ENCODE measurements at places on chromosomes 7 and 10. TPM values are rescaled to one million over a fixed set of nuclear protein-coding genes. Genes with fewer than 3 reads are reported as not detected.

AOC1 gene
- total RNA-seq, result 1.4 TPM

SEMA3D gene
- 3.8 TPM for total RNA-seq

NOS3 gene
- 1.8 TPM for total RNA-seq

EIF5AL1 gene
- 0.14 TPM for total RNA-seq

TRPV6 gene
- total RNA-seq, result not detected

LRMDA gene
- total RNA-seq, result 16.6 TPM

SSC4D gene
- total RNA-seq, result 0.71 TPM

ABCC2 gene
- total RNA-seq, result 1.2 TPM

PRRT4 gene
- total RNA-seq, result 0.83 TPM

GPER1 gene
- 15.8 TPM for total RNA-seq

C10orf95 gene
- not detected for total RNA-seq

EVX1 gene
- total RNA-seq, result not detected

MCU gene
- total RNA-seq, result 14.7 TPM

CCDC172 gene
- total RNA-seq, result not detected

LRRC27 gene
- 6.1 TPM for total RNA-seq

SPDYE16 gene
- 0.16 TPM for total RNA-seq

INSYN2A gene
- 1.1 TPM for total RNA-seq

LIPA gene
- total RNA-seq, result 23.1 TPM

CROT gene
- total RNA-seq, result 14.1 TPM

ACHE gene
- total RNA-seq, result 7.2 TPM

GLI3 gene
- total RNA-seq, result 19.6 TPM

ATOH7 gene
- total RNA-seq, result not detected

DENND2A gene
- total RNA-seq, result 11.4 TPM

CYP2C19 gene
- not detected for total RNA-seq

GRB10 gene
- 83.6 TPM for total RNA-seq

MYH16 gene
- not detected for total RNA-seq

SOSTDC1 gene
- 1.6 TPM for total RNA-seq

MALRD1 gene
- 4.6 TPM for total RNA-seq

NCF1 gene
- total RNA-seq, result 1.2 TPM

PNLIPRP1 gene
- not detected for total RNA-seq

GPNMB gene
- total RNA-seq, result 88.1 TPM

TBATA gene
- total RNA-seq, result not detected

SLC13A1 gene
- not detected for total RNA-seq

AKR1D1 gene
- not detected for total RNA-seq

NAMPT gene
- 53.2 TPM for total RNA-seq

FRMPD2 gene
- not detected for total RNA-seq

WASHC2C gene
- total RNA-seq, result 27.8 TPM

TLX1 gene
- total RNA-seq, result not detected

NPFFR1 gene
- under 0.01 TPM for total RNA-seq

PYROXD2 gene
- total RNA-seq, result 4.4 TPM

METTL2B gene
- 23.2 TPM for total RNA-seq

FUOM gene
- 16.3 TPM for total RNA-seq

ZNF804B gene
- 0.36 TPM for total RNA-seq

CCL26 gene
- not detected for total RNA-seq

DGKB gene
- total RNA-seq, result 13.7 TPM

TRIM4 gene
- total RNA-seq, result 21.9 TPM

NUDT13 gene
- total RNA-seq, result 3.7 TPM

FAM180A gene
- total RNA-seq, result 7.8 TPM

SORCS3 gene
- 1.1 TPM for total RNA-seq

EFCAB10 gene
- total RNA-seq, result not detected

A1CF gene
- 0.36 TPM for total RNA-seq

PRLHR gene
- not detected for total RNA-seq

Data from sigmoid colon (tissue), 7 donors.